AG04450 (cell line): ENCODE measurements at places on chromosomes 4 and X. TPM values are rescaled to one million over a fixed set of nuclear protein-coding genes. Genes with fewer than 3 reads are reported as not detected.
A peak's percentile ranks its signal among the peaks of the same experiment; 100 is the strongest.

DNA sequence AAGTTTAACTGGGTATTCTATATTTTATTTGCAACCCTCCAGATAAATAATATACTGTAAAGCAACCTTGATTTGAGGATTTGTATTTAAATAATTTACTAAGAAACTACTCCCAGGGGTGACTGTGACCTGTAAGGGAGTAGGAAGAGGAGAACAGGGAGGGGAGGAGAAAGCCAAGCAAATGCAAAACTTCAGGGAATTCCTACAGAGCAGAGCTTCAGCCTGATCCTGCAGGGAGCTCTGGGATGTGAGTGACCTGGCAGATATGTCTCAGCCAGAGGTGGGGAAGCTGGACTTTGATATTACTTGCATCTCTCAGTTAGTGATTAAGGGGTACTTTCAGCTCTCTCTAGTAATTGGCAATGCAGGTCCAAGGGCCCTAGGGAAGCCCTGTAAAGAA is 302.0 kb downstream of the FRMPD4 start:
- DNase-seq: no peak

KDR gene
- not detected in 2 replicates for polyA plus RNA-seq

GRCh38 chr4:150533673-150534072 is 48.3 kb upstream of the MAB21L2 start:
- no peak for DNase-seq

DNA sequence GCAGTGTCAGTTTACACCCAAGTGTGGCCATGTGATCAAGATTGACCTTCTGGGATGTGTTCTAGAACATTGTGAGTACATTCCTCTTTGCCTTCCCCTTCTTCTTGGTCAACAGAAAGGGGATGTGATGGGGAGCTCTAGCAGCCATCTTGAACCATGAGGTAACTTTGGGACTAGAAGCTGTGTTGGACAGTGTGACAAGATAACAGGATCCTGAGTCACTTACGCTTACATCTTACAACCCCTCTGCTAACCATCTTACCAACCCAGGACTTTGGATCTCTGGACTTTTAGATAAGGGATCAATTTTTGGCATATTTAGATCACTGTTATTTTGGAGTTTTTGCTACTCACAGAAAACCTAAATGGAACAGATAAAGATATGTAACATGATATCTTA is 625.6 kb downstream of the BCOR start:
- DNase-seq: no peak

GRCh38 chr4:74531963-74532794 is 87.2 kb downstream of the AREG start:
- DNase-seq: peak; percentile 59

ARMCX4 gene
- polyA plus RNA-seq: 5.9 and 6.4 TPM in 2 replicates

- DNase-seq: no peak
Observed at GRCh38 chr4:46385946-46386345, 4.0 kb downstream of the GABRA2 start.

DNA sequence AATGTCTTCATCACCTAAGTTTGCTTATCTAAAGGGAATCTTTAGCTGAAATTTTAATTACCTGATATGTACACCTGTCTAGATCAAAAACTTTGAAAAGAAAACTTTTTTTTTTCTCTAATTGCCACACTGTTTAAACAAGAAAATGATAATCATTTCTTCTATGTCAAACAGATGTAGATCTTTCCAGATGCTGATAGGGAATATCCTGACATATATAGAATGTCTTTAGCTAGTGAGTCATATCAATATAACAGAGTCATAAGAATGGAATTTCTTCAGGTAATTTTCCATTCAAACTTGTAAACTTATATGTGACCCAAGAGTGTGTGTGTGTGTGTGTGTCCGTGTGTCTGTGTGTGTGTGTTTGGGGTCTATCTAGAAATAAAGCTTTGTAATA is 271.9 kb downstream of the GPM6A start:
- no peak for DNase-seq

DNA sequence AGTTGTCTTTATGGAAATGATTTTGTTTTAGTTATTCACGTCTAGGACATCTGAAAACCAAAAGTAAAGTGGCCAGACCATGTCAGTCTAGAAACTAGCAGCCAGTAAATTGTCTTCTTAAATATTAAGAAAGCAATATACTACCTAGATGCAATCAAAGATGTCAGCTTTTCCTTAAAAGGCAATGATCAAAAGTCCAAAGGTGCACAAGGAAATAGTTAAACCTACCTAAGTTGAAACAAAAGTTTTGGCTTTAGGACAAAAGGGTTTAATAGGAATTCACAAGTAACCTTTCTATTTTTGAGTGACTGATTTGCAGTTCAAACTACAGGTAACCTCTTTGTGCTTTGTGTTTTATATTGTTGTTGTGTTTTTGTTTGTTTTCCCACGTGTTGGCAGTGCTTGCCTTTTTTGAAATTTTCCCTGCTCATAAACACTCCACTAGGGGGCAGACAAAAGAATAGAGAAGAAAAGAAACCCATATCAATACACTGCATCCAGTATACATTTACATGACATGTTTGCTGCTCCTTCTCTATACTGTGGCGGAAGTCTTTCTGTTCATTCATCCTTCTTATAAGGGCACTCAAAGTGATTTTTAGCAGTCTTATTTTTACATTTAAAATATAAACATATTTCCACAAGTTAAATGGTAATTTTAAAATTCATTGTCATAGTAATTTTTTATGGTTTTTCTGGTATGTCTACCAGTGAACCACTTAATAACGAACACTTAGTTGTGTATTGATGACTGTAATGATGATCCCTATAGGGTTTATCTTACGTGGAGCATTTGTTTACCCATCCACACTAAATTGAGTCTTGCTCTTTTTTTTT is 62.7 kb downstream of the GAB1 start:
- no peak for DNase-seq

- no peak for DNase-seq
Observed at GRCh38 chr4:107699466-107700206, 20.4 kb downstream of the PAPSS1 start.

TMEM156 gene
- polyA plus RNA-seq: 1.8 and 2.3 TPM in 2 replicates

DNA sequence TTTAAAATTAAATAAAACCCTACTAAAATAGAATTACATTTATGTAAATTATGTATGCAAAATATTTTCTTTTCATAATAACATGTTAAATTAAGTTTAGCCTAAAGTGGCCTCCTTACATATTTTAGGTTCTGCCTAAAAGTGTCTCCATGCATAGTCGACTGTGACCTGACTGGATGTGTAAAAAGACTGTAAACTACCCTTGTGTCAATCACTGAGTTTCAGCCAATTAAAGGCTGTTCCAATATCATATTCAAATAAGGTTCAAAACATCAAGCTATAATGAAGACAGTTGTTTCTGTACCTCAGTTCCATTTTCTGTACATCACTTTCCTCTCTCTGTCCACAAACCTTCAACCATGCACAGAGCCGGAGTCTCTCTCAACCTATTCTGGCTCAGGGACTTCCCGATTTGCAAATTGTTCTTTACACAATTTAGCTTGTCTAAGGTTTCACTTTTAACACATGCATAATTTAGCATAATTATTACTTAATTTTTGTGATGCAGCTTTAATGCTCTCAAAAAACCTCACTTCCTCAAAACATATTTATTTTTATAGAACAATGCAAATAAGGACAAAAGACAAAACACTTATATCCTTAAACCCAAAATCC is 60.1 kb downstream of the SH3RF1 start:
- no peak for DNase-seq

- no peak for DNase-seq
Observed at GRCh38 chrX:63784346-63784901, 590 bp downstream of the ARHGEF9 start.

DNA sequence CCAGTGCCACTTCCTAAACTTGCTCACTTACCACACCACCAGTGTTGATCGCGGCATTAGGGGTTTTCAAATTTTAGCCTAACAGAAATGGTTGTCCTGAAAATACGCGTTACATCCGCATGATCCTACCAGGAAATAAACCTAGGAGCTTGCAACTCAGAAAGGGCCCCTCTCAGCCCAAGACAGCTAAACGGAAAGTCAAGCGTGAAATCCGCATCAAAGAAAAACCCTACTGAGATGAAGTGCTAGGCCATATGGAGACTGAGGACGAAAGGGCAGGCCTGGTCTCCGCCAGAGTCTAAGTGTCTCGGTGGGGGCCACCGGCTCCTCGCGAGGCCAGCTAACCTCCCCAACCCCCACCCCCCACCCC is 626 bp downstream of the YTHDC1 start:
- DNase-seq: no peak

DNA sequence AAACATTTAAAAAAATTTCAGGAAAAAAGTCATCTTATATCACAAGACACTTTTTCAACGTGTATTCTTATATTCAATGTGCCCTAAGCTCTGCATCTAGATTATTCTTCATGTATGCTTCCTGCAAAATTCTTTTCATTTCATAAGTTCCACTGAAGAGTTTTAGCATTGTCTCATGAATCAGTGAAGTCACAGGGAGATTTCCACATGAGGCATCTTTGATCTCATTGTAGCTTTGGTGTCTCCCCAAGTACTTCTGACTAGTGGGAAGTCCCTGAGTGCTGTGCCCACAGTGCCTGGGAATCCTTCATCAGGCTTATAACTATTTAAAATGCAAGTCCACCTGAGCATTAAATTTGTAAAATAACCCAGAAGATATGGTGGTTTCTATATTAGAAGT is 123.8 kb downstream of the MAD2L1 start:
- no peak for DNase-seq

- DNase-seq: no peak
Observed at GRCh38 chrX:16076834-16077233, 46.5 kb upstream of the GRPR start.

UCP1 gene
- polyA plus RNA-seq: not detected in 2 replicates

NDST4 gene
- not detected in 2 replicates for polyA plus RNA-seq

PRDM5 gene
- polyA plus RNA-seq: 7.9 and 12.3 TPM in 2 replicates

GRCh38 chr4:159765382-159765781 is 662.5 kb downstream of the RAPGEF2 start:
- DNase-seq: no peak

DNA sequence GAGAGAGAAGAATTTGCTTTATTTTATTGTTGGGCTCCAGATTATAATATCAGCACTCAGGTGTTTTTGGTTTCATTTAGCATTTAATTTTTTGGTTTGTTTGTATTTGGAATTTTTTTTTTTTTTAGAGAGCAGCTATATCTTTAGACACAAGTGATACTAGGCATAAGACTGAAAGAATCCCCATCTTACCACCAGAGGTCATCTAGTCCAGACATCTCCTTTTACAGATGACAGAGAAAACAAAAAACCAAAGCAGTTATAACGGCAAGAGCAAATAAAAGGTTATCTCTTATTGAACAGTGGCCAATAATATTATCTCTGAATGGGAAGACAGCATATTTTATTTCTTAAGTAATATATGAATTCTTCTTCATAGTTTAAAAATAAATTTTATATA is 22.8 kb downstream of the USP38 start:
- DNase-seq: no peak

GRCh38 chr4:184375027-184375426 is 99.3 kb downstream of the IRF2 start:
- no peak for DNase-seq
